Heart left ventricle (tissue), 16 donors: ENCODE measurements at places on chromosomes 3 and 15. TPM values are rescaled to one million over a fixed set of nuclear protein-coding genes. Genes with fewer than 3 reads are reported as not detected.

GRCh38 chr3:45756055-45756454, 40.3 kb downstream of the SLC6A20 start:
- no peak for DNase-seq

- DNase-seq, result no peak
Observed at GRCh38 chr3:78887029-78887428, 880.8 kb downstream of the ROBO1 start.

DNA sequence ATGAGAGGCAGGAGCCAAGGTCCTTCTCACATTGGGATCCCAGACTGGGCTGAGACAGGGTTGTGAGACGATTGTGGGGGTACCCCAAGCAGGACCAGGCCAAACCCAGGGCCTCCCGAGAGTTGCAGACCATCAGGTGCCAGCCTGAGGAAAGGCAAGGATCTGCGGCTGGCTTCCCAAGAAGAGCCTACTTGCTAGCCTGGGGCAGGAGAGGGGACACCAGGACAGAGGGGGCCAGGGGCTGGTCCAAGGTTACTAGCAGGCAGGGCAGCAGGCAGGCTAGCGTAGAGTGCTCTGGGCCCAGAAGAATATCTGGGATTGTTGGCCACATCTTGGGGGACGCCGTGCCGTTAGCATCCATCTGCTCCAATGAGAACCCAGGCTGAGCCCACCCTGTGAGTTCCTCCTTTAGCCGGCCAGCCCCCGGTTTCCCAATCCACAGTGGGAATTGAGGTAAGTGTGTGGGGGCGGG, 546 bp downstream of the CISH start:
- no peak for DNase-seq

DNA sequence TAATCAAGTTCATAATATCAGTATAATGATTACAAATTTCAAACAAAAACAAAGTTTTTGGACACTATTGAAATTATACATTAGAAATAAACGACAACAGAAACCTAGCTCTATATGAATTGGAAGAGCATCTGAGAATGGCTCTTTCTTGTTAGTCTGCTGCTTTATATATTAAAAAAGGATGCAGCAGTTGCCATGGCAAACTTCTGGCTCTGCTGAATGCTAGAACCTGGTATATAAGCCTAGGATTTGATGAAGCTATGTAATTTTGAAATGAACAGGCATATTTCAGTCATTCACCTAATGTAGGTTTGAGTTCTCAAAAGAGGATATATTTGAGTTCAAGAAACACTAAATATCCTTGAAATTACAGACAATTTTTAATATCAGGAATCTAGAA, 252.7 kb upstream of the KCNMB2 start:
- no peak for DNase-seq

- no peak for DNase-seq
Observed at GRCh38 chr3:46462511-46462910, 2.2 kb downstream of the LTF start.

DNA sequence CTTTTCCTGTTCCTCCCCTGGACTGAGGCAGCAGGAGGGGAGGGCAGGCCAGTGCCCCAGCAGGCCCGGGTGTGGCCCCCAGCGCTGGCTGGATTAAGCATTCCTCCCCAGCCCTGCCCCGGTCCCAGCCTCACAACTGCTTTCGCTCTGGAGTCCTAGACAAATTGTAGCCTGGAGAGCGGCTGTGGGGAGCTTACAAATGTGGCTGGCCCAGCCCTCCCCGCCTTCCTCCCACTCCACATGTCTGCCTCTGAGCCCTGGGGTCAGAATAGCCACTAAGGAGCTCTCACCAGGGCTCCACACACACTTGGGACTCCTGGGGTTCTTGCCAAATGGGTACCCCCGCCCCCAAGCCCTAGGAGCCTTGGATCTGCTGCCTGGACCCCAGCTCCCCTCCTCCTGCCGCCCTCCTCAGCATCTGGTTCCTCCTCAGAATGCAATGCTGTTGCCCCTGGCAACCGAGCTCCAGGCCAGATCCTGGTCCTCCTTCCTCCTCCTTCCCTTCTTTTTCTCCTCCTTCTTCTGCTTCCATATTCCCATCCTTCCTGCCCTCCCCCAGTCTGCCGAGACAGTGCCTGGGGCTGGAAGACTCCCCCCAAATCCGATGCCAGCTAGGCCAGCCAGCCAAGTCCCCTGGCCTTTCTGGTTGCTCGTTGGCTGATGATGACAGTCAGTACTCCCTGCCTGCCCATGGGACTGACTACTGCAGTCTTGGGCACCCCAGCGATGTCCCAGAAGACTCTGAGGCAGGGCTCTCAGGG, 91.1 kb downstream of the LINGO1 start:
- peak; percentile 71 for DNase-seq

- DNase-seq, result no peak
Observed at GRCh38 chr3:5260992-5261501, 73.5 kb downstream of the EDEM1 start.

DNA sequence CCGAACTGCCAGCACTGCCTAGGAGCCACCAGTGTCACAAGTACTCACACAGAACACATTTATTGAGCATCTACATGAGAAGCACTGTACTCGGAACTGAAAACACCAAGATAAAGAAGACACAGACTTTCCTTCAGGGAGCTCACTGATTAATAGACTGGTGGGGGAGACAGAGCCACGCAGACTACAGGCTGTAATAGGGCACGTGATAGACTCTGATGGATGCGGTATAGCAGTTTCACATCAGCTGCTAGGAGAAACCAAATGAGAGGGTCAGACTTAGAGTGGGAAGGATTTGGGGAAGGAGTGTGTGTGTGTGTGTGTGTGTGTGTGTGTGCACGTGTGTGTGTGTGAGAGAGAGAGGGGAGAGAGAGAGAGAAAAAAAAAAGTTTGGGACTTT, 12.1 kb downstream of the EPHB1 start:
- DNase-seq, result no peak

GRCh38 chr3:150050510-150050909, 79.8 kb upstream of the PFN2 start:
- DNase-seq, result no peak

GRCh38 chr3:43378066-43378935, 92.0 kb downstream of the SNRK start:
- no peak for DNase-seq

DNA sequence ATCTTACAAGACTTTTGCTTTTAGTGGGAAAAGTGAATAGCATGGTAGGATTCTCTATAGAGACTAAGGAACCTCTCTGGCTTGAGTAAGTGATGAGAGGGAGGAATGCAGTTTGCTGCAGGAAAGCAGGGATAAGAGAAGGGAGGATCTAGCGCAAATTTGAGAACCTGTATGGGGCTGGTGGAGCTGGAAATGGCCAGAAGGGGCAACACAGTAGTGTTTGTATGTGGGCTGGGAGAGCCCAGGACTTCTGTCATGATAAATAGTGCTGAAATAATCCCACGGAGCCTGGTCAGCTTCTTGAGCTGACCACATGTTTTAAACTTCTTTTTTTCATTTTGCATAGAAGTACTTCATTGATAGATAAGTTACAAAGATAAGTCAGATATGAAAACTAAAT, 11.2 kb upstream of the SHC4 start:
- no peak for DNase-seq

DNA sequence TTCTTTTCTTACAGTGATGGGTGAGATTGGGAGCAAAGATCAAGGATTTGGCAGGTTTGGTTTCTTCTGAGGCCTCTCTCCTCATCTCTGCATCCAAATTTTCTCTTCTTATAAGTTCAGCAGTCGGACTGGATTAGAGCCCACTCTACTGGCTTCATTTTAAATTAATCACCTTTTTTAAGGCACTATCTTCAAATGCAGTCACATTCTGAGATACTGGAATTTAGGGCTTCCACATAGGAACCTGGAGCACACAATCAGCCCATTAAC, 56.5 kb upstream of the PLSCR4 start:
- DNase-seq, result no peak

GRCh38 chr3:141926929-141927328, 50.5 kb downstream of the ATP1B3 start:
- DNase-seq, result no peak

- peak; percentile 52 for DNase-seq
Observed at GRCh38 chr3:120470870-120471269, 20.1 kb upstream of the FSTL1 start.

GRCh38 chr3:185559706-185560090, 7.3 kb upstream of the LIPH start:
- no peak for DNase-seq

- DNase-seq, result no peak
Observed at GRCh38 chr3:116301422-116301821, 143.9 kb downstream of the LSAMP start.

DNA sequence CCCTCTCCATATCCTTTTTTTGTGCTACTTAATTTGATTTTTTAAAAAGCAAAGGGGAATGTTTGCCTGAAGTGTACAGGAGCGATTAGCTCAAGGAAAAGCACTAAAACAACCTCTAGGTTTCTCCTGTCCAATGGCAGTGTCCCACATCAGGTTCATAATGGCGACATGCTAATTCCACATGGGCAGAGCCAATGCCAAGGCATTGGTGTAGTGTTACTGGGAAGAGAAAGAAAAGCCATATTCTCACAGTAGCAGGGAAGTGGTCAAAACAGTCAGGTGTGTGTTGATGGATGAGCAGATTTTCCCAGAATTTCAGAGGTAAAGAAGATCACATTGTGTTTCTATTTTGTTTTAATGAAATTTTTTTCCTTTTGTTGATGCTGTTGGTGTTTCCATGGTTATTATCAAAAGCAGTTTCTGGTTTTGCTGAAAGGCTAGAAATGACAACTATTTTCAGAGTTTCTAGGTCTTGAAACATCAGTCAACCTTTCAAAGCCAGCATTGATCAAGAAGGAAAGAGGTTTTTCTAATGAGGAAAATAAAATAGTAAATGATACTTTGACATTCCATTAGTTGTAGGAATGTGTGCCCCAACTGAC, 65.2 kb downstream of the FNDC3B start:
- DNase-seq, result no peak

DNA sequence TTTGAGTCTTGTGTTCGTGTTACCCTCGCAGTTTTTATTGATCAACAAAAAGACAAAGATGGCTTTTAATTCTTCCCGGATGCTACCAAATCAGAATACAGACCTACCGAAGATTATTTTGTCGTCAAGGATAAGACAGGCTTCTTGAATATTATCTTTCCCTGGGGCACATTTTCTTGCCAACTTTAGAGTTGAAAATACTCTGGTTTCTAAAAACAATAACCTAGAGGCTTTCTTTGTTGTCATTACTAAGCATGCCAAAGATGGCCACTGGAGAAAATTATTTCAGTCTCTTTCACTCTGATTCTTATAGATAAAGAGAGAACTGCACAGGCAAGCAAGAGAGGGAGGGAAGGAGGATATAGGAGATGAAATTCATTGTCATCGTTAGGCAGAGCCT, 33.9 kb downstream of the OXNAD1 start:
- DNase-seq, result no peak

DNA sequence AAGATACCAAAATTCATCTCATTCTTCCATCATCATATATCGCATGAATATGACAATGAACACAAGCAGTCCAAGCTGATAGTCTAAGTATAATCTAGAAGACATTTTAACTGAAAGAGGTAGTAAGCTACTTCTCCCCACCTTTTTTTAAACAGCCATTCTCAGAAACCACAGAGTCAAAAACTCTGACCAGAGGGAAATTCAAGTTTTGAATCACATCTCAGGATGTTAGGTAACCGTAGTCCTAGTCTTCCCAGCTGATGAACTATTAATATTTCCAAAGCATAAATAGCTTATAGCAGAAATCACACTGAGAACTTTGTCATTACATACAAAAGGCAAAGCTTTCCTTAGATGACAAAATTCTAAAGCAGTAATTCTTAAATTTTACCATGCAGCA, 25.8 kb downstream of the NPTN start:
- no peak for DNase-seq

DNA sequence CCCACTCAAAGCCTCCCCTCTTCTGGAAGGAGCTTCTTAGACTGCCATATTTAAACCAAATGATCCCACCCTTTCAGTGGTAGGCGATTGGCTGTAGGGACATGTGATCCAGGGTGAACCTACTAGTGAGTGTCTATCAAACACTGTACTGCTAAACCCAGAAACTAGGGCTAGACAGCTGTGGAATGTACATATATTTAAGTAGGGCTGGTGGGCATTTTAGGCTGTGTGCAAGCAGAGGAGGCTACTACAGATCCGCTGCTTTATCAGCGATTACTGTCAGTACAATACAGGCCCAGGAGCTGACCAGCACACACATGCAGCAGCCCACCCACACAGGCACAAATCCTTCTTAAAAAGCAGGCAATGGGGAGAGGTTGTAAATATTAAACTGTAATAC, 15.4 kb upstream of the LARP6 start:
- DNase-seq, result no peak

- DNase-seq, result no peak
Observed at GRCh38 chr3:112010636-112011035, 11.9 kb downstream of the TAGLN3 start.

Gene VGLL3
- polyA plus RNA-seq, result 0.65 TPM

Gene CMTM8
- polyA plus RNA-seq, result 4.8 TPM

Gene RLBP1
- polyA plus RNA-seq, result not detected

Gene FGF7
- polyA plus RNA-seq, result 7.7 TPM

Gene PPM1L
- 6.2 TPM for polyA plus RNA-seq

Gene CLDN16
- polyA plus RNA-seq, result not detected

Gene CCNB2
- polyA plus RNA-seq, result not detected

Gene SGO1
- polyA plus RNA-seq, result not detected

Gene NRG4
- polyA plus RNA-seq, result not detected
